ENCODE measurements at places on chromosomes 16 and 17.

GRCh38 chr17:9271989-9272388, 250.7 kb downstream of the NTN1 start:
- peaks cover 11% of the 10 kb centered on the region for H3K4me1 ChIP-seq
- H3K27ac ChIP-seq = no peak overlapping the region
- no peak overlapping the region for H3K4me3 ChIP-seq
- no peak for DNase-seq
- no peaks in the 10 kb centered on the region for H3K27me3 ChIP-seq

GRCh38 chr16:47492428-47493377, 31.6 kb downstream of the PHKB start:
- no peak overlapping the region for H3K27ac ChIP-seq
- peaks cover 7% of the 10 kb centered on the region for H3K4me1 ChIP-seq
- H3K4me3 ChIP-seq = peak overlapping the region; percentile 6
- H3K36me3 ChIP-seq = peaks cover 3% of the 10 kb centered on the region
- DNase-seq = no peak
- no peaks in the 10 kb centered on the region for H3K27me3 ChIP-seq

- DNase-seq = no peak
Measured at GRCh38 chr16:68078701-68079375, 6.3 kb upstream of the NFATC3 start.

GRCh38 chr16:23288209-23288608, 13.9 kb upstream of the SCNN1B start:
- no peak overlapping the region for H3K4me3 ChIP-seq
- H3K36me3 ChIP-seq = no peaks in the 10 kb centered on the region
- no peaks in the 10 kb centered on the region for H3K4me1 ChIP-seq
- no peak overlapping the region for H3K27ac ChIP-seq
